ENCODE measurements at places on chromosomes 2 and 18.

DNA sequence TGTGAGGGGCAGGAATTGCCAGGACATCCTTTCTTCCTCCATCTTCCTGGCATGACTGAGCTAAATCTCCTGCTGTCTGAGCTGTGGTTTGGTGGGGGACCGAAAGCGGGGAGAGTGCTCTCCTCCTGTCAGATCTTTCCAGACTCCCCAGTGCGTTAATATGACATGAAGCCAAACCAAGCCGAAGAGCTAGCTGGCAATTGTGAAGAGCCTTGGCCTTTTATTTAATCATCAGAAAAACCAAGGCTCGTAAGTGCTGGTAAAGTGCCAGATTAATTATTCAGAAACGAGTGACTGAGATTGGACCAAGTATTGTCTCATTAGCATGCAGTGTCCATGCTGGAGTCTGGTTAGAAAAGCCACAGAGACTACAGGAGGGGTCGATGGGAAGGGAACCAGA is 14.5 kb upstream of the LRPPRC start:
- DNase-seq: no peak

DNA sequence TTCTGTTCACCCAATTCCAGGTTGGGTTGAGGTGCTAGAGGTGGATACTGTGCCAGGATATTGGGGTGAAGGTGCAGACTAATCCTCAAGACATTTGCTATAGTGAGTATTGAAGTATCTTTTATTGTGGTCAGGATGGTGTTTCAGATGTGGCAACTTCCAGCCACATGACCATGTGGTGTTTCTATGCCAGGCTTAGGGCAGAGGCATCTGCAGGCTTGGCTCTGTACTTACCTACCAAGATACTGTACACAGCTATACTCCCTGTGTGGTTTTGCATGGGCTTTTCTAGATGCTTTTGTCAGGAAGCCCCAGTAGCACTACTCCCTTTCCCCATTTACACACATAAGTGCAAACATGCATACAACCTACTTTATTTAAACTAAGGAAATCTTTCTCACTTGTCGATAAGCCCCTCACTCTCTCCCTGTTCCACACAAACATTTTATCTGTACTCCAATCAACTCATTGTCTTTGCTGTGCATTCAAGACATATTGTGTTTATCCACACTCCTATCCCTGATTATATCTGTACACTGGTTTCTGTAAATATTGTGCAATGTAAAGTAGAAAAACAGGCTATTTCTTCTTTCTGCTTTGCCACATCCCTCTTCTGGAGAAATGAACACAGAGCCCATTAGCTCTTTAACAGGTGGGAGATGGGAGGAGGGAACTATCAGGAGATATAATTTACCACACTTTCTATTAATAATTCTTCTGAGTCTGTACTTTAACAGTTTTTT is 12.3 kb downstream of the ARL6IP6 start:
- DNase-seq: peak; percentile 2

DNA sequence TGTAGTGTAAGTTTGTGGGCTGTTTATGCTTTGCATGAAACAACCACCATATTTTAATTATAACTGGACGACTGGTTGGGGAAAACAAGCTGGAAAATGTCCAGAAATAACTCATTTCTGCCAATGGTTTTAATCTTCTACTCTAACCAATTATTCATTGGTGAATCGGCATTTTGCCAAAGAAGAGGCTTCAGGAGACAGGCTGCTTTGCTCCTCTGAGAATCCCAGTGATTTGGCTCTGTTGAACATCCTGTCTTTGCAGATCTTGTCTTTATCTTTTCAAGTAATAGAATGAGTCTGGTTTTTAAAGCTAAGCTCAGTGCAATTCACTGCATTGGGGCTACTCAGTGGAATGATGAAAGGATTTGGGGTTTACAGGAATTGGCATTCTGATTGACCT is 109.6 kb downstream of the APOB start:
- DNase-seq: no peak

DNA sequence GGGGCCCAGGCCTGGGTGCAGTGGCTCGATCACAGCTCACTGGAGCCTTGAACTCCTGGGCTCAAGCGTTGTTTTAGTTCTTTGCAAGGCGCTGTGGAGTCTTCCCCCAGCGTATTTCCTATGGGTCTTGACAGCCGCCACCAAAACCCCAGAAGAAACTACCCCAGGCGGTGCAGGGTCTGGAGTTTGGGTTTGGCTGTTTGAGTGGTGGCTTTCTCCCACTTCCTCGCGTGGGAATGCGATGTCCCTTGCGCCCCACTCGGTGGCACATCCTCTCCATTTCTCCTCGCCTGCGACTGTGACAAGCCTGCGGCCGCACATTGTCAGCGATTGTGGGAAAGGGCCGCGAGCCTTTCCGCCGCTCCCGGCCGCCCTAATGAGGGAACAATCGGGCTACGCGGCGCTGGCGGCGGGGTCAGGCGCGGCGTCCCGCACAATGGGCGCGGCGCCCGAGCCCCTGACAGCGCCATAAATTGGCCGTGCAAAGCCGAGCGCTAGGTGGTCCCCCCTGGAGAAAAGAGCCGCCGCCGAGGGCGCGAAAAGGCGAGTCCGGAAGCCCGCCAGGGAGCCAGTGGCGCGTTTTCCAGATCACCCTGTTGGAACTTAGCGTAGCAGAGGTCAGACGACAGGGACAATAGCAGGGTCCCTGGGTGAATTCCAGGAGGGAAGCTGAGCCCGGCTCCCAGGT is 194.9 kb upstream of the POU3F3 start:
- no peak for DNase-seq

DNA sequence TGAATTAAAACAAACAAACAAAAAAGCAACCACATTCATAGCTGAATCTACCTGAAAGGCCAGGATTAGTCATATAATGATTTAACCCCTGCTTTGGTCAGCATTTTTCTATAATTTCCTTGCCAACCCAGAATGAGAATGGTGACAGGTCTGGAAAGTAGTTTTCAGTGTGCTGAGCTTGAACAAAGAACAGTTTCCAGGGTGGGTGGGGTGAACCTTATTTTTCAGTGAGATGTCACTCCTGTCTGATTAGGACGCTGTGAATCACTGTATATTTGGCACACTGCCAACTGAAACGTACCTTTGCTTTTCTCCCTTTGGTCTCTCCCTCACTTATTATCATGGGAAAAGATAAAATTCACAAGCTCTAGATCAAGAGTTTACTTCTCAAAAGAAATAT is 35.0 kb upstream of the DSC1 start:
- no peak for DNase-seq

DNA sequence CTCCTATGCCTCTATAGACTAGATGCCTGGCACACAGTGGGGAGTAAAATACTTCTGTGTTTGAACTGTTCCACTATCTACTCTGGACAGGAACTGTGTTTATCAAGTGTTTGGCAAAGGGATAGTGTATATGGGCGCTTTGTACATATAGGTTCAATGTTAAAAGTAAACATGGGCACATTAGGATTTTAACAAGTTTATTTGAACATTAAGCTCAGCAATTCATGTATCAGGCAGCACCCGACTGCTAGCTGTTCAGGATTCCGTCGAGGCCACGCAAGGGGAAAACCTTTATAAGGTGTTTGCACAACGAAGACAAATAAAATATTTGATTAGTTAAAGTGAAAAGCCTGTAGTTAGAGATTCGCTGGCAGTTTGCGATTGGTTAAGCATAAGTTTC is 43.4 kb upstream of the ROCK2 start:
- DNase-seq: no peak

DNA sequence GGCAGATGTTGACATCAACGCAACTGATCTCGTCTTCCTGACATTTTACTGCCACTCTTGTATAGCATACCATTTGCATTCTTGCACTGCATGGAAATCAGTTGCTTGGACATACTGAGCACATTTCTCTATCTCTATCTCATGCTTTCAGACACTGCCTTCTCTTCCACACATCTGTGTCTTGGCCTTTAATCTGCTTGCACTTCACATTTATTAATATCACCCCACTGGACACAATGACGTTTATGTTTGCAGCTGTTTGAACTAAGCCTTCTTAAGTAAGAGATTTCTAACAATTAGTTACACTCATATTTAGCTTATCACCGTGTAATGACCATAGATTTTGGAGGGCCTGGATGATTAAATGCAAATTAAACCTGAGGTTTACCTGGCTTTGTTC is 229.8 kb upstream of the CDH19 start:
- DNase-seq: no peak

GRCh38 chr2:45755585-45756335 is 104.3 kb downstream of the PRKCE start:
- no peak for DNase-seq

- no peak for DNase-seq
Measured at GRCh38 chr2:80546766-80547165, 242.2 kb upstream of the LRRTM1 start.

DNA sequence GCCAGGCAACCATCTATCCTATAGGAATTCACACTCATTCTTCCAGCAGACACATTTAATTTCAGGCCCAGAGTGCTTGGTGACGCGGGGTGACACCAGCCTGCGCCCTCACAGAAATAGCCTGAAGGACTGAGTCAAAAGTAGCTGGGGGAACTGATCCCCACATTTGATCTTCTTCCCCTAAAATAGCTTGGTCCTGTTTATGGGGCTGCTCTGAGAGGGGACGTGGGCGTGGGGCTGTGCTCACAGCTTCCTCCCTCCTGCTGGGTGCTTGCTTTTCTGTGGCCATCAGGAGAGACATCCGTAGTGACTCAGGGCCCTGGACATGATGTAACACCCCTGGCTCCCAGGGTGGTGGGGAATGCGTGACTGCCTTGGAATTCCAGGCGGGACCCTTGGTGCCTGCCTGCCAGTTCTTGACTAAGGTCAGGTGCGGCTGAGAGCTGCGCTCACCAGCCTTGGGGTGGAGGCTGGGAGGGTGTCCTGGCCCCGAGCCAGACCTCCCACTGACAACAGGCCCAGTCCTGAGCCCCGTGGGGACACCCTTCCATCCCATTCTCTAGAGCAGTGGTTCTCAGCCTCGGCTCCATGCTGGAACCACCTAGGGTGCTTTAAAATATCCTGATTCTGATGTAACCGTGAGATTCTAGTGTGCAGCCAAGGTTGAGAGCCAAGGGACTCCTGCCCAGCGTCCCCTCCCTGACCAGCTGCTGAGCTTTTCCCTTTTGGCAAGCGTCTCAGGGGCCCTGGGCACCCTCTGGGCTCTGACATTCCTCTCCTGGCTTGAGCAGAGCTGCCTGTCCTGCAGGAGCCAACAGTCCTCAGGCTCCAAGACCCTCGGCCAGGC is 47.4 kb upstream of the SMAD7 start:
- DNase-seq: no peak

DNA sequence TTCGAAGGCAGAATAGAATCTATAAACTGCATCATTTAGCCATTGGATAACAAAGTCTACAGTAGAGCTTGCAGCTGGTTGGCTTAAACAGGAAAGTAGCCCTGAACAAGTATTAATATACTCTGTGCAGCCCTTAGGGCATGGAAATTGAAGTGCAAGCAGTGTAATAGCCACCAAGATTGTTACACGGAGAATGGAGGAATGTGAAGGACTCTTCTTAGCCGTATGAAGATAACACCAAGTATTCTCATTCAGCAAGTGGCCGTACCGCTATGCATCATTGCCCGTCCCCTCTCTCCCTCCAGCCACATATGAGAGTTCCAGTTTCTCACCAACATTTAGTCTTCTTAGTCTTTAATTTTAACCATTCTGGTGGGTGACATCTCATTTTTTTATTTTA is 40.5 kb downstream of the ANKRD12 start:
- no peak for DNase-seq

DNA sequence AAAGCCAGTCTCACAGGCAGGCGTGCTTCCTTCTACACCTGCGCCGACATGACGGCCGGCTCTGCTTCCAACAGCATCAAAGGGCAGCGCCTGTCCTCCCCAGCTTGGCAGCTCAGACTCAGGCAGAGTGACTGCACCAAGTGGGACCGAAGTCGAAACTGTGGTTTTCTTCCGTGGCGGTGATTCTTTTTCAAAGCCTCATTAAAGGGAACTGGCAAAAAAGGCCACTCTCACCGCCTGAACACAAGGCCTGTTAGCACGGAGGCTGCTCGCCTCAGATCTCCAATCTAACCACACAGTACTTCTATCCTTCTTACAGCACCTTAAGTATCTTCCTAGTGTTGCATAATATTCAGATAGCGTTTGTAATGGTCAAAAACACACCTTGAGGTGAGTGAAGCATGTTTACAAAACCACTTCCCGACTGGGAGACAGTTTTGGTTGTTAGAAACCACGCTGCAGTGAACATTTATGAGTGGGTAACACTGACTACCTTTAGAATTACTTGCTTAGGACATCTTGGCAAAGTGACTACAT is 236.4 kb downstream of the HDAC4 start:
- no peak for DNase-seq

GRCh38 chr2:33291278-33292013 is 185.0 kb upstream of the RASGRP3 start:
- DNase-seq: no peak

GRCh38 chr2:70767699-70768589 is at the start of gene ADD2:
ADD2 (minus strand) TSS chr2:70768200; CDS start chr2:70706408, 61,792 bp downstream.
- peak; percentile 14 for DNase-seq

DNA sequence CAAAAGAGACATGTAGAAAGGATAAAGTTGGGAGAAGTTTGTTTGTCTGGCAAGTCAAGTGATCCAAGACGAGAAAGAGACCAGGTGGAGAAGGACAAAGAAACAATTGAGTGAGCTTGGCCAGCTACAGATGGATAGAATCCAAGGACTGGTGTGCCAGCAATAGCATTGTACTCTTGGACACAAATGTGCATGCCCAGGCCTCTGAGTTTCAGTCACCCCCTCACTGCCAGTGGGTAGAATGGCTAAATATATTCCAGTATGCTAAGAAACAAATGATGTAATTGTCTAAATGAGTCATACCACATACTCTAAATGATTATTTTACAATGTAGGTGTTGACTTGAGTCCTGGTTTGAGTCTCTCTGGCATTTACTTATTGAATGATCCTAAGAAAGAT is 881.3 kb downstream of the LRRTM4 start:
- DNase-seq: no peak

DNA sequence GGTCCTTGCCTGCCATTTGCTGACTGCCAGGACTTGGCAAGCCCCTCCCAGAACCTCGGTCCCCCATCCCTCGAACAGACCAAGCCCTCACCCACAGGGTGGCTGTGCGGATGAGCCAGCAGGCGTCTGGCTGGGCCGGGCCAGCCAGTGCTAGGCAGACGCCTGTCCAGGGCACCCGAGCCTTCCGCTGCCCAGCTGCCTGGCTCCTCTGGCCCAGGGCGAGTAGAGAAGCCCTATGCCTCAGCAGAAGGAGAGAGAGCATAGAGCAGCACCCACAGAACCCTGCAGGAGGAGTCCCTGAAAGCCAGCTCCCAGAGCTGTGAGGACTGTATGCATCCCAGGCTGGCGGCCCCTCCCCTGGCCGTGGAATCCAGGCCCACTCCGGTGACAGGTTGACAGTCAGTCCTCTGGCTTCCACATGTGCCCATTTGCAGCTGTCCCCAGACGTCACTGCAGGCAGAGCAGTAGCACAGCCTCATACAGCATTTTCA is 62.1 kb upstream of the GLI2 start:
- DNase-seq: no peak

DNA sequence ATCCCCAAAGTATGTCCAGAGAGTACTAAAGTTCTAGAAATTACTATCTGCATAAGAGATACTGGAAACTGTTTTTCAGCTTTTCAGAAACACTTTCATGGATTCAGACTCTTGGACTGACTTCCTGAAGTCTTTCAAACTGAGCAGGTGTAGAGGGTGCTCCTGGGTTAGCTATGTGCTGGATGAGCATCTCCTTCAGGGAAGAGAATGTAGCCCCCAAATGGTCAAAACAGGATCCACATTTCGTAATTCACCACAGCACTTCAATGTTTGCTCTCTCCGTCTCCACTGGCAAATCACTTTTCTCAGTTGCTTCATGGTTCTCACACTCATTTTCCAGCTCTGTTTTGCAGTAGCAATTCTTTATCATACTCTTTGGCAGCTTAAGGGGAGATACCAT is 23.2 kb upstream of the SATB2 start:
- DNase-seq: no peak

- no peak for DNase-seq
Measured at GRCh38 chr2:133838642-133839365, 270.5 kb upstream of the NCKAP5 start.

All from stimulated activated naive CD4-positive, alpha-beta T cell treated with Interleukin-2 at 50 U/mL for 16 hours (primary cell).